ENCODE measurements at places on chromosomes 7 and 10.
A peak's percentile ranks its signal among the peaks of the same experiment; 100 is the strongest.

DNA sequence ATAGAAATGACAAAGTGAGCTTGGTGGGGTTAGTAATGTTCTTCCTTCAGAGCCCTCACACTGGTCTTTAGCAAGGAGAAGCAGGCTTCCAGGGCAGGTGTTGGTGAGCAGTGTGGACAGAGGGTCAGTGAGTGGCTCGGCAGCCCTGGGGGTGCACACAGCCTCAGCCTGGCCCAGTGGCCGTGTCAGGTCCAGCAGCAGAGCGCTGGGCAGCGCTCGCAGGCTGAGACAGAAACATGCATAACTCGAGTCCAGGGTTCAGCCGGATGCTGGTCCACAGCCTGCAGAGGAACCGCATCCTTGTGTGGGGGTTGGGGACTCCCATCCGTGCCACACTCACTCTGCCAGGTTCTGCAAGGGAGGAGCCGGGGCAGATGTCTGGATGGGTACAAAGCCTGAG is 11.0 kb upstream of the ZNF853 start:
- no peak for DNase-seq

DNA sequence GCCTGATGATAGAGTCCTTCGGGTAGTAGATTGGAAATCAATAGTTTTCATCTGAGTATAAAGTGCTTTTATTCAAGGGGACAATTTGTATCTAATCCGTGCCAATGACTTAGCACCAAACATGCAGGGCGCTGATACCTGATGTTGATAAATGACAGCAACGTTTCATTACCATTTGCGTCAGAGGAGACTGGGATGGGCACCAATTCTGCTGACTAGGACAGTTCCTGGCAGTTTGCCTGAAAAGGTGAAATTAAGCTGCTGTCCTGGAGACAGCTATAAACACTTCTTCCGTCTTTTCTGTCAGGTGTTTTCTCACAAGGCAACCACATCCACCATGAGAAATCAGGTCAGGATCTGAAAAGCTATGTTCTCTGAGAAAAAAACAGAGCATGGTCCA is 1136.4 kb downstream of the TYW1 start:
- DNase-seq: no peak

DNA sequence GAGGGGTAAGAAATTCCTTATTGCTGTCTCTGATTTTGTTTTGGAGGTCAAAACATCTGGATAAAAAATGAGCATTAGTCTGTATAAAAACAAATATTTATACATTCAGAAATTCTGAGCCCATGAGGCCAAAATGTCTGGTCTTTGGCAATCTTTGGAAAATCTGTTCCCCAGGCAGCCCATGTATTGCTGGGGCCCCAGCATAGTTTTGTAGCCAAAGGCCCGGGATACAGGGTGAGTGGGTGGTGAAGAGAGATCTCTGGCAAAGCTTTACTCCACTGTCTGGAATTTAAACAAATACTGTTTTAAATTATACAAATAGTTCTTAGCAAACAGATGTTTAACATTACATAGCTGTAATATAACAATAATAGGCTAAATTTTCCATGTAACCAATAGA is 134.7 kb upstream of the GALNT17 start:
- no peak for DNase-seq

DNA sequence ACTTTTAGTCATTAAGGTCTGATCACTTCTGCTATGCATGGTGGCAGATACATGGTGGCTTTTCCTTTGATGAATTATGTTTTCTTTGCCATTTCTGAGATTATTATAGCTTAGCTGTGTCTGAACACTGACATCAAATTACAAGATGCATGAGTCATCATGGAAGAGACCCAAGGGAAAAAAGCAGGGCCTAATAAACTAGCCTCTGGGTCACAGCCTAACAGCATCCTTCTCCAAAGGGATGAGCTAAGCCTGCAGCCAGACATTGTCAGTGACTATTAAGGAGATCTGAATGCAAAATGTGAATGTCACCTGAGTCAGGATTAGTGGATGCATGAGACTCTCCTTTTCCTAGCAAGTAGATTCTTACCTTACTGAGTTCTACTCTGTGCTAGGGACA is 19.1 kb upstream of the OGDHL start:
- DNase-seq: no peak

DNA sequence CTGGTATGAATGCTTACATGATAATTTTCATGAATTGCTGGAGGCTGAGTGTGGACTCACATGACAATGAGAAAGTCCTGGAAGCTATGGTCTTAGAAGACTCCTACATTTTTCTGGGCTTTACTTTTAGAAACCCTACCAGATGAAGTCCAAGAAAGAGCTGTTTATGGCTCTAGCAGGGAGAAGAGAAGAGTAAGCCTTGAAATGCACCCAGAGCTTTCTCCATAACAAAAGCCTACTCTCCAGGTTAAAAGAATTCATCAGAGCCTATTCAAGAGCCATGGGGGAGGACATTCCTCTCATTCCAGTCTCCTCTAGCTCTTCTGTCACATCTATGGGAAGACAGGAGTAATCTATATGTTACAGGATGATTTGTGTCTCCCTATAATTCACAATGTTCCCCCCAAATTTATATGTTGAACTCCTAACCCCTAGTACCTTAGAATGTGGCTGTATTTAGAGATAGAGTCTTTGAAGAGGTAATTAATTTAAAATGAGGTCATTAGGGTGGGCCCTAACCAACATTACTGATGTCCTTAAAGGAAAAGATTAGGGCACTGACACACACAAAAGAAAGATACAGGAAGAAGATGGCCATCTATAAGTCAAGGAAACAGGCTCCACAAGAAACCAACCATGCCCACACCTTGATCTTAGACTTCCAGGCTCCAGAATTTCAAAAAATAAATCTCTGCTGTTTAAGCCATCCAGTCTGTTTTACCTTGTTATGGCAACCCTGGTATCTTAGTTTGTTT is 193.8 kb upstream of the PTER start:
- DNase-seq: no peak

- peak; percentile 62 for DNase-seq
Observed at GRCh38 chr10:96758423-96758822, 38.1 kb upstream of the PIK3AP1 start.

- DNase-seq: no peak
Observed at GRCh38 chr7:137986252-137987017, 15.5 kb downstream of the CREB3L2 start.

- no peak for DNase-seq
Observed at GRCh38 chr7:88344956-88345832, 38.5 kb upstream of the STEAP4 start.

DNA sequence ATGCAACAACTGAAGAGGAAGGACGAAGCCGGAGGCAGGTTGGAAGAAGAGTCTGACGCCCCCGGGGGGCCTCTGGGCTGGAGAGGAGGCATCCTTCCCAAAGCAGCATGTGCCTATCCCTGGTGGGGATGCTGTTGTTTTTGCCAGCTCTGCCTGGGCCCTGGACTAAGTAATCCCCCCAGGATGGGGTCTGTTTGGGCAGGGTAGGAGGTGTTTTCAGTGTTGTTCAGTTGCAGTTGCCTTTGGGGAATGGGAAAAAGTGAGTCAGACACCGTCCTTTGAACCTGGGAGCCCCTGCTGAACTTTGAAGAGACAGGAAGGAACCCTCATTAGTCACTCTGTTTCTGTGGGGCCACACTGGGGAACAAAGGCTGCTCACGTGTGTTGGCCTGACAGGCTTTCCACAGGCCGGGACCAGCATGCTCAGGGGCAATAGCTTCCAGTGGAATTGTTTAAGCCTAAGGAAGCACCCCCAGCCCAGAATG is 35.2 kb upstream of the GDF10 start:
- no peak for DNase-seq

- no peak for DNase-seq
Observed at GRCh38 chr10:89653410-89653869, 8.4 kb upstream of the PANK1 start.

GRCh38 chr10:47050618-47051455 is 139.6 kb downstream of the PTPN20 start:
- no peak for DNase-seq

DNA sequence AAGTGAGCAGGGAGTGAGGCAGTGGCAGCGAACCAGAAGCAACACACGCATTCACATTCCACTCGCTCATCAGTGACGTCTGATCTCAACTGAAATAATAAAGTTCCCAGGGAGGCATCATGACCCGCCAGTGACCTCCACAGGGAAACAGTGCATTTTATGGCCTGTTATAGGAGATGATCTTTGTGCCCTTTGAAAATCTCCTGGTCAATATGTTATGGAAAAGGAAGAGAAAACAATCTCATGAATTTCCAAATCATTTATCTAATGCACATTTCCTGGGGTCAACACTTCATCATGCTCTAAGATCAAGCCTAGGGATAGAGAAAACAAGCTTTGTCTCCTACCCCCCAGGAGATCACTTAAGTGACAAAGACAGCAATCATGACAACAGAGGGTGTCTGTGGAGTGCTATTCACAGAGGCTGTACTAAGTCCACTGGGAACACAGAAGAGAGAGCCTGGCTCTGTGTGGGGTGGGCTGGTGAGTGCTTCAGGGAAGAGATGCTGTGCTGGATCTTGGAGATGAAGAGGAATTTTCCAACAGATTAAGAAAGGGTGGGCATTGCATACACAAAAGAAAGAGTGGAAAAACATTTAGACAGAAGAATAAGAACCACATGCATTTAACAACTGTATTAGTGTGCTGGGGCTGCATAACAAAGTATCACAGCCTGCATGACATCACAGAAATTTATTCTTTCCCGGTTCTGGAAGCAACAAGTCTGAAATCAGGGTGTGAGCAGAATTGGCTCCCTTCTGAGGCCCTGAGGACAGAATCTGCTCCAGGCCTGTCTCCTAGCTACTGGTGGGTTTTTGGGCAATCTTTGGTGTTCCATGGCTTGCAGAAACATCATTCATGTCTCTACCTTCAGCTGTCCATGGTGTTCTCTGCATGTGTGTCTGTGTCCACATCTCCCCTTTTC is 613.9 kb upstream of the IGFBP3 start:
- no peak for DNase-seq

DNA sequence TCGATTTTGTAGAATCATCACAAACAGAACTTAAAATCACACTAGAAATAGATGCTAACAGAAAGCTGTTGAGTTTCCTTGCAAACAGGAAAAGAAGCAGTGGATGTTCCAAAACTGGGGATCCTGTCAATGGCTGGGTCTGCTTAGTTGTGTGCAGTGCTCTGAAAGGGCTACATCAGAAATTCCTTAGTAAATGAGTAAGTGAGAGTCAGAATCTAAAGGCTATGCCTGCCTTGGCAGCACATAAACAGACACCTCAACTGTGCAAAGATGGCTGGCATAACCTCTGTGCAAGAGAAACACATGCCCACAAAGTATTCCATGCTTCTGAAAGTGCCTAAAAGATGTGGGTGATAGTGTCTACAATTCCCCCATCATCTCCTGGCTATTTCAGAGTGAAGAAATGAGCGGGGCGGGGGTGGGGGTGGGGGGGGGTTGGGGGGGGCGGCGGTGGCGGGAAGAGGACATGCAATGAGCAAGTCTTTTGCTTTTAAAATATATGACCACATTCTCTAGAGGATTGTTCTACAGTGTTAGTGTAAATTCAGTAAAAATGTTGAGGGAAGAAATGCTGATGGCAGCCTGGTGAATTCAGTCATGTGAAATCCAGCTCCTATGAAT is 138.1 kb upstream of the LAMB4 start:
- DNase-seq: no peak

GRCh38 chr10:30817541-30817940 is 188.0 kb upstream of the LYZL2 start:
- no peak for DNase-seq

DNA sequence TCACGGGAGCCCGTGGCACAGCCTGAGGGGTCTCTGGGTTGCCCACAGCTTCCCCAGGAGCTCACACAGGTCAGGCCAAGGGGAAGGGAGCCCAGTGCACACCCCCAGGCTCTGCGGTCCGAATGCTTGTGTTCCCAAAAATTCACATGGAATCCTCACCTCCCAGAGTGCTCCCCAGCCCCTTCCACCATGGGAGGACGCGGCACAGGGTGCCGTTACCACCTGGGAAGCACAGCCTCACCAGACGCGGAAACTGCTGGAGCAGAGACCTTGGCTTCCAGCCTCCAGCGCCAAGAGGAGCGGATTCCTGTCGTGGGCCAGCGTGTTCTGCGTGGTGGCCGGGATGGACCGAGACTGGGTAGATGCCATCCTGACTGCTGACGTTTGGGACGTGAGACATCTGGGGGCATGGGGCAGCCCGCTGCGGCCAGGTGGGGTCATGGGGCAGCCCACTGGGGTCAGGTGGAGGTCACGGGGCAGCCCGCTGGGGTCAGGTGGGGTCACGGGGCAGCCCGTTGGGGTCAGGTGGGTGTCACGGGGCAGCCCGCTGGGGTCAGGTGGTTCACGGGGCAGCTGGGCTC is 149.4 kb downstream of the WDR37 start:
- no peak for DNase-seq

- DNase-seq: no peak
Observed at GRCh38 chr7:127383123-127383835, 9.2 kb downstream of the ZNF800 start.

GRCh38 chr7:94376281-94376680 is 18.4 kb upstream of the COL1A2 start:
- no peak for DNase-seq

- peak; percentile 34 for DNase-seq
Observed at GRCh38 chr7:23787272-23787671, 77.3 kb downstream of the STK31 start.

GRCh38 chr7:27110186-27111031 is 7.9 kb upstream of the HOXA2 start:
- no peak for DNase-seq

GRCh38 chr7:57388761-57389160 is 61.2 kb upstream of the ZNF716 start:
- DNase-seq: no peak

- no peak for DNase-seq
Observed at GRCh38 chr10:5942001-5942400, 35.3 kb downstream of the IL15RA start.

GRCh38 chr7:12401538-12402364 is 1.9 kb downstream of the VWDE start:
- DNase-seq: no peak

DNA sequence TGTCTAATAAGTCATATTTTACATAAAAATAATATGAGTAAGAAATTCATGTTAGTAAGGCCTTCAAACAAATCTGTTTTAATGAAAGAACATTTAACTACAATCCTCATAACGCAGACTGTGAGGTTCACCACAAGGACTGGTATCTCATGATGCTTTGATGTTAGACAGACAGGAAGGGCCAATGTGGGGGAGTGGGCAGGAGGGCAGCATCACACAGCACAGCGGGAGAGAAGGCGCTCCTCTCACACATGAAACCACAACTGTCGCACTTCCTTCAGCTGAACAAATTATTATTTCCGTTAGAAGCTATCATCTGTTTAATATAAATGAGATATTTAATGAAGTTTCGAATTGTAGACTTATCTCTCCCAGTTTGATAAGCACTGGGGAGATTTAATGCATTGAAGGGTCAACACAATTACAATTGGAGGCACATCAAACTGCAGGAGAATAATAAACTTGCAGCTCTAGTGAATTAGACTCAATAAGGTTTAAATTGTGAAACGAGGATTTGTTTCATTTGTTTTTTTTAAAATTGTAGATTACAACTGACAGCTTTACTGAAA is 466.1 kb downstream of the PARD3 start:
- no peak for DNase-seq

GRCh38 chr10:124231168-124232155 is 138.1 kb upstream of the CHST15 start:
- peak; percentile 83 for DNase-seq
